Panc1 (cell line): ENCODE measurements at places on chromosomes 13 and 19.

GRCh38 chr13:24277761-24278160 lies 31.6 kb upstream of the C1QTNF9 start:
- H3K27me3 ChIP-seq: no peaks in the 10 kb centered on the region
- H3K36me3 ChIP-seq: no peaks in the 10 kb centered on the region
- no peaks in the 10 kb centered on the region for H3K4me1 ChIP-seq
- no peak overlapping the region for H3K4me3 ChIP-seq
- no peak for DNase-seq
- no peak overlapping the region for H3K27ac ChIP-seq

DNA sequence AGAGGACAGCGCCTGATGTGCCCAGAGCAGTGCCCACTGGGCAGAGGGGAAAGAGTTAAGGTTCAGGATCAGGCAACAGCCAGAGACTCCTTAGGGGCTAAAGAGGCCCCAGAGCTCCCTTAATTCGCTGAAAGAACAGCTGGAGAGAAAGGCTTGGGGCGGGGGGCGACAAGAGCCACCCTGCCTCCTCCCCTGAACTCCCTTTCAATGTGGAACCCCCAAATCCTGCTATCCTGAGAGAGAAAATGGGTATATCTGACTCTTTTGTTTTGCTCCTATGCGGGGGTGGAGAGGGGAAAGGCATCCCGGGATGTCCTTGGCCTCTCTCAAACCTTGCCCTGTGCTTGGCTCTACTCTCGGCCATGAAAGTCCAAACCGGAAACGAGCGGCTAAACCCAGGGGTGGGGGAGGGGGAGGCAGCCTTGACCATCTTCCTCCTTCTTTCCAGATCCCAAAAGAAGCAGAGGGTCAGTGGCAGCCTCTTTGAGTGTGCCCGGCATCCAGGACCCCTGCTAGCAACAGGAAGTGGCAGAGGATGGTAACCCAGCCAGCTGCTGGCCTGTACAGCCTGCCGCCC lies 4.7 kb downstream of the PRKACA start:
- H3K27ac ChIP-seq: peak overlapping the region; percentile 68
- DNase-seq: no peak
- H3K4me1 ChIP-seq: peaks cover 31% of the 10 kb centered on the region

GRCh38 chr13:107296804-107297203 lies 728.9 kb upstream of the ARGLU1 start:
- no peaks in the 10 kb centered on the region for H3K4me1 ChIP-seq
- DNase-seq: no peak
- no peaks in the 10 kb centered on the region for H3K36me3 ChIP-seq
- H3K4me3 ChIP-seq: no peak overlapping the region
- no peak overlapping the region for H3K27ac ChIP-seq

GRCh38 chr13:85417807-85418206 lies 381.4 kb downstream of the SLITRK6 start:
- H3K27ac ChIP-seq: no peak overlapping the region; the same call in 1 of the 2 replicates
- H3K27me3 ChIP-seq: no peaks in the 10 kb centered on the region
- peak overlapping the region; percentile 20 for H3K4me3 ChIP-seq

- 0 out of 2 replicates have a peak, but pooled peaks cover 2% of the 10 kb centered on the region for H3K4me1 ChIP-seq
- no peaks in the 10 kb centered on the region for H3K27me3 ChIP-seq
- no peak overlapping the region for H3K27ac ChIP-seq
- H3K4me3 ChIP-seq: no peak overlapping the region
Observed at GRCh38 chr19:42467183-42467760, 24.5 kb upstream of the CXCL17 start.

DNA sequence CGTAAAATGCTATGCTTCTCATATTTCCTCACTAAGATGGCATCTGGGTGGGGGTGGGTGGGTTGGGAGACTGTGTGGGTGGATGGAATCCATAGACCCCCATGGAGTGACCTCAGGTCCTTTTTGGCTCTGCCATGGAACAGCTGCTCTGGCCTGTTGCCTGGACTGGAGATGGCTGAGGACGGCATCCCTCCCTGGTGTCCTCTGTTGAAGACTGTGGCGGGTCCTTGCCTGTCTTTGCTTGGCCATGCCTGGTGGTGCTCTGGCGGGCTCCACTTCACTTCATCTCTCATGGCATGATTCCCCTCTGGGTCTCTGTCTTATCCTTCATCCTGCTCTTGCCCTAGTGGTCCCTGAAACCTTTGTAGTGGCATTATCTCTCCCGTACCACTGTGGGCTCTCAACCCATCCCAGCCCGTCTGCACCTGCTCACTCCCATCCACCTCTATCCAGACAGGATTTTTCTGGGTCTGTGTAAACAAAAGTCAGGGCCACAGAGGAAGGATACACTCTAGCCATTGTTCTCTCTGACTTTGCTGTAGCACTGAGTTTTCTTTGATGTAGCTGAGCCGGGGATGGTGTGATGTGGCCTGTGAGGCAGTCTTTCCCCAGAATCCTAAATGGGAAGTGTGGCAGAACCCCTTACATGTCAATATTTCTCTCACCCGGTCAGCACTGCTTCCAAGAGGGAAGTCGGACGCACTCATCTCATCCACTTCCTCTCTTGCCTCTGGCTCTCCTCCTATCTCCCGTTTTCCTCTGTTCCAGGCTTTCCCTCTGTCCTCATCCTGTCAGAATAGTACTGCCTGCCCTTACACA lies 36.1 kb downstream of the WDFY2 start:
- peak overlapping the region; percentile 31; the same call in 1 of the 2 replicates for H3K27ac ChIP-seq
- no peak overlapping the region for H3K4me3 ChIP-seq
- H3K36me3 ChIP-seq: no peaks in the 10 kb centered on the region
- no peaks in the 10 kb centered on the region for H3K27me3 ChIP-seq
- DNase-seq: no peak

DNA sequence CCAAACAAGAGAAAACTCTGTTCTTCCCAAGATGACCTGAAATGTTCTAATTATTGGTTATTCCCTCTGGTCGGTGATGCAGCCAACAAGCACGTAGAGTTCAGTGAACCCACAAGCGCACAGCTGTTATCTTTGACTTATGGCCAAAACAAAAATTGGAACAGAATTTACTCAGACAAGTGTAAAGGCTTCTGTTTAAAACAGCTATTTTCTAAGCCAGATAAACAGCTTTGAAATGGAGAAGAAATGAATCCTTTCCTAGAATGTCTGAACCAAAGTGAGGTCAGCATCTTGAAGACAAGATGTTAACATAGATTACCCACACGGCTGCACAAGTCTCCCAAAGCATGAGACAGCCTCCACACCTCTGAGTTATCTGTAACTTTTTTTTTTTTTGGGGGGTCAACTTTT lies 669.2 kb downstream of the DIAPH3 start:
- H3K4me1 ChIP-seq: no peaks in the 10 kb centered on the region
- H3K27ac ChIP-seq: no peak overlapping the region
- H3K27me3 ChIP-seq: no peaks in the 10 kb centered on the region; the same call in 1 of the 2 replicates

- H3K27me3 ChIP-seq: no peaks in the 10 kb centered on the region
- no peak overlapping the region for H3K27ac ChIP-seq
- DNase-seq: no peak
- H3K4me3 ChIP-seq: no peak overlapping the region
- no peaks in the 10 kb centered on the region for H3K4me1 ChIP-seq
- no peaks in the 10 kb centered on the region for H3K36me3 ChIP-seq
Observed at GRCh38 chr19:14606627-14607026, 23.7 kb downstream of the CLEC17A start.

- no peaks in the 10 kb centered on the region for H3K27me3 ChIP-seq
- peak overlapping the region; percentile 81 for H3K4me3 ChIP-seq
- no peak for DNase-seq
- H3K27ac ChIP-seq: peak overlapping the region; percentile 95
- H3K36me3 ChIP-seq: no peaks in the 10 kb centered on the region
Observed at GRCh38 chr13:114129649-114130062, 2.8 kb downstream of the RASA3 start.

DNA sequence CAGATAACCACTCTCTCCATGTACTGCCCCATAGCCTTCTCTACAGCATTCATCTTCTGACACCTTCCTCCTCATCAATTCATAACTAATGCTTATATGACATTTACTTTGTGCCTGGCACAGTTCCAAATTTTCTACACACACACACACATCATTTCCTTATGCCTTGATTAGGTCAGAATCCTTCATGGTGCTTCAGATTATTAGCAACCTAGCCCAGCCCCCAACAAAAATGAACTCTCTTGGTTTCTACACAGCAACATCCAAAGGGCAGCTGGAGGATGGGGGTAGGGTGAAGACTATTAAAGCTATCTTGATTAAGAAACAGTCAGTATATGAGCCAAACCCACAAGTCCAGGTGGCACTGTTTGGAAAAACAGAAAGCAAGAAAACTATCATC lies 3.7 kb downstream of the RUBCNL start:
- H3K4me3 ChIP-seq: no peak overlapping the region
- no peak overlapping the region for H3K27ac ChIP-seq
- no peaks in the 10 kb centered on the region for H3K27me3 ChIP-seq
- no peaks in the 10 kb centered on the region for H3K36me3 ChIP-seq
- no peaks in the 10 kb centered on the region for H3K4me1 ChIP-seq

GRCh38 chr19:44757735-44758505 lies 9.4 kb downstream of the BCL3 start:
- H3K27ac ChIP-seq: no peak overlapping the region
- no peak overlapping the region for H3K4me3 ChIP-seq
- H3K27me3 ChIP-seq: no peaks in the 10 kb centered on the region
- peaks cover 30% of the 10 kb centered on the region for H3K4me1 ChIP-seq

- no peaks in the 10 kb centered on the region for H3K4me1 ChIP-seq
- no peaks in the 10 kb centered on the region for H3K36me3 ChIP-seq
- H3K27ac ChIP-seq: no peak overlapping the region
- DNase-seq: no peak
- H3K4me3 ChIP-seq: no peak overlapping the region
Observed at GRCh38 chr13:111327730-111328573, 7.5 kb downstream of the TEX29 start.

- DNase-seq: peak; percentile 30
- H3K4me3 ChIP-seq: no peak overlapping the region
- no peaks in the 10 kb centered on the region for H3K36me3 ChIP-seq
- H3K27me3 ChIP-seq: no peaks in the 10 kb centered on the region
- no peak overlapping the region for H3K27ac ChIP-seq
Observed at GRCh38 chr19:6048793-6049405, 61.4 kb downstream of the RFX2 start.

DNA sequence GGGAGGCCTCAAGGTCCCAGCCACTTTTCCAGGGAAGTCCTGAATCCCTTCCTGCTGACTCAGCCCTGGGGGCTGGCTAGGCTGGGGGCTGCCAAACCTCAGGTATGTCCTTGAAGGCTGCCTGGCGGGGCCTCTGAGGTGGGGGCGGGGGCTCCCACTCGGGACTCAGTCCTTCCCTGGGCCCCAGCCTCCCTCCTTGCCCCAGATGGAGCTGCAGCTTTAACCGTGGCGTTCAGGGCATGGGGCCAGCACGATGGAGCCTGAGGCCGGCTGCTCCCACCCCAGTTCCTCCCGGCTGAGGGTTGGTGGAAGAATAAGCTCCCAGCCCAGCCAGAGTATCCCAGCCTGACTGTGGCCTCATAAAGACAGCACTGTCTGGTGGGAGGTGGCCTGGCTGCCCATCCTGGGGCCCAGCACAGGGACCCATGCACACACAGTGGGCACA lies 12.4 kb downstream of the CILP2 start:
- no peaks in the 10 kb centered on the region for H3K27me3 ChIP-seq
- no peak for DNase-seq
- no peaks in the 10 kb centered on the region for H3K4me1 ChIP-seq
- H3K27ac ChIP-seq: no peak overlapping the region
- H3K4me3 ChIP-seq: no peak overlapping the region
- H3K36me3 ChIP-seq: no peaks in the 10 kb centered on the region

GRCh38 chr13:34004676-34005075 lies 186.7 kb downstream of the RFC3 start:
- no peak overlapping the region for H3K4me3 ChIP-seq
- no peaks in the 10 kb centered on the region for H3K4me1 ChIP-seq
- no peaks in the 10 kb centered on the region for H3K27me3 ChIP-seq

GRCh38 chr13:44487989-44488388 lies 88.1 kb downstream of the TSC22D1 start:
- H3K36me3 ChIP-seq: no peaks in the 10 kb centered on the region
- no peaks in the 10 kb centered on the region for H3K27me3 ChIP-seq
- H3K4me1 ChIP-seq: no peaks in the 10 kb centered on the region
- no peak for DNase-seq
- H3K27ac ChIP-seq: no peak overlapping the region

DNA sequence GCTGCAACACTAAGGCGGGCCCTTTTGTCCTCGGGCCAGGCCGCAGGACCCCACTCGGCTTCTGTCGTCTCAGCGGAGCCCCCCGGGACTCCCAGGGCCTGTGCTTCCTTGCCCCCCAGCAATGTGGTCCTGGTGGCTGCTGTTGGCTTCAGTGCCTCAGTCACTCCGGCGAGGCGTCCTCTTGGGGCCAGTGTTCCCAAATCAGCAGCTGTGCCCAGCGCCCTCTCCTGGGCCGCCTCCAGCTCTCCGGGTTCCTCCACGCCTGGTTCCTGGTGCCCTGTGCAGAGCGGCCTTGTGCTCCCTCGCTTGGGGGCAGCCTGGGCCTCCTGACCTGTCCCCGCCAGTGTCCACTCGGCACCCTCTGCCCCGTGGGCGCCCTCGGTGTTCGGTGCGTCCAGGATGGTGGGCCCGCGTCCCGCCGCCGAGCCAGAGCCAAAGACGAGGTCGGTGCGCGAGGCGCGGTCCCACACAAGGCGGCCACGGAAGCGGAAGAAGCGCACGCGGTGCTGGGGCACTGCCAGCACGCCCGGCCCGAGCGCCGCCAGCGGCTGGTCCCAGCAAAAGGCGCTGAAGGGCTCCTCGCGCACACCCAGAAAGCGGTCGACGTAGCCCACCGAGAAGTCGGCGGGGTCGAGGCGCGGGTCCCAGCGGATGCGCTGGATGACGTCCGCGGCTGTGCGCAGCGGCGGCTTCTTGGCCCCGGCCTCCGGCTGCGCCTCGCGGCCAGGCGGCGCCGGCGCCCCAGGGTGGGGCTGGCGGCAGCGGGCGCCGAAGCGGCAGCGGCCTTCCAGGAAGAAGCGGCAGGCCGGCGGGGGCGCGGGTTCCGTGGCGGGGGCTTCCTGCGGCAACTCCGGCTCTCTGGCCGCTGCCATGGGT lies 685 bp downstream of the LENG9 start:
- H3K4me1 ChIP-seq: peaks cover 26% of the 10 kb centered on the region
- H3K36me3 ChIP-seq: peaks cover 6% of the 10 kb centered on the region; the same call in 1 of the 2 replicates
- H3K27ac ChIP-seq: peak overlapping the region; percentile 87
- H3K27me3 ChIP-seq: no peaks in the 10 kb centered on the region
- DNase-seq: no peak

GRCh38 chr19:4548238-4548584 lies 8.4 kb upstream of the LRG1 start:
- no peaks in the 10 kb centered on the region for H3K27me3 ChIP-seq
- H3K4me1 ChIP-seq: no peaks in the 10 kb centered on the region
- no peak overlapping the region for H3K27ac ChIP-seq
- H3K36me3 ChIP-seq: no peaks in the 10 kb centered on the region
